ENCODE measurements at places on chromosomes 2 and 18.

DNA sequence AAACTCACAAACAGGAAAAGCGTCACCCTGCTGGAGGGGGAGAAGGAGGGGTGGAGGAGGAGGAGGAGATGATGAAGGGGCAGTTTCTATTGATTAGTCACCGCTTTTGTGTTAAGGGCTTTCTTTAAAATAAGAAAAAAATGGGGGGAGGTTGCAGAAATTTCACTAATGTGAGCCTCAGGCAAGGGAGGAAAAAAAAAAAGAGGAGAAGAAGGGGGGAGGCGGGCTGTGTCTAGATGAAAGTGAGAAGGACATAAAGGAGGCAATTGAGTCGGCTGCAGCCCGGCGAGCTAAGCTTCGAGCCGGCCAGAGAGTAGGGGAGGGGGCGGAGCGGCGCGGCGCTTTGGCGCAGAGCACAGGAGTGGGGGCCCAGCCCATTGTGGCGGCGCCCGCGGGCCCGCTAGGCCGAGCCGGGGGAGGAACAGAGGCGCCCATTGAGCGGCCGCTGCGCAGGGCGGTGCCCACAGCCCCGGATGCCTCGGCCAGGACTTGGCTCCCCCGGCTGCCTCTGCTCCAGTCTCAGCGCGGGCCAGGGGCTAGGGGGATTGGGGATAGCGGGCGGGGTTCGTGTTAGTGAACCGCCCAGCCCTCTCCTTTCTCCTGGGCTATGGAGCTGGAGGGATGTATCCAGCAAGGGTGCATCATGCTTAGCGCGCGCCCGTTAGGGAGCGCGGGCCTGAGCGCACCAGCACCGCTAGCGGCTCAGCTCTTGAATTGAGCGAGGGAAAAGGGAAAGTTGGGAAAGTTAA is 7.9 kb downstream of the PAX3 start:
- DNase-seq = peak; percentile 55

GRCh38 chr18:8176109-8176508 is 433.1 kb upstream of the RAB12 start:
- no peak for DNase-seq

DNA sequence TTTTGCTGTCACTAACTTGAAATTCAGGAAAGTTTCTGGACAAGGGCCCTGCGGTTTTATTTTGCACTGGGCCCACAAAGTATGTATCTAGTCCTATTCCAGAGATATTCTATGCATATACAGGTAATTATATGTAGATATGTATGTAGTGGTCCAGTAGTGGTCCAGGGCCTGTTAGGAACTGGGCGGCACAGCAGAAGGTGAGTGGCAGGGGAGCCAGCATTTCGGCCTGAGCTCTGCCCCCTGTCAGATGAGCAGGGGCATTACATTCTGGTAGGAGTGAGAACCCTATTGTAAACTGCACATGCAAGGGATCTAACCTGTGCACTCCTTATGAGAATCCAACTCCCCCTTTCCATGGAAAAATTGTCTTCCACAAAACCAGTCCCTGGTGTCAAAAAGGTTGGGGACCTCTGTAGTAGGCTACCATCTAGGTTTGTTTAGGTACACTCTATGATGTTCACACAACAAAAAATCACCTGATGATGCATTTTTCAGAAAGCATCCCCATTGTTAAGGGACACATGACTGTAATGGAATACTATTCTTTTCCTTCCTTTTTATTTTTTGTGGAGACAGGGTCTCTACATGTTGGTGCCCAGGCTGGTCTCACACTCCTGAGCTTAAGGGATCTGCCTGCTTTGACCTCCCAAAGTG is 2.8 kb upstream of the PPP4R3B start:
- DNase-seq = no peak

GRCh38 chr2:34096562-34097171 is 497.6 kb upstream of the FAM98A start:
- DNase-seq = peak; percentile 73

GRCh38 chr2:213098612-213099011 is 52.8 kb downstream of the IKZF2 start:
- DNase-seq = no peak

DNA sequence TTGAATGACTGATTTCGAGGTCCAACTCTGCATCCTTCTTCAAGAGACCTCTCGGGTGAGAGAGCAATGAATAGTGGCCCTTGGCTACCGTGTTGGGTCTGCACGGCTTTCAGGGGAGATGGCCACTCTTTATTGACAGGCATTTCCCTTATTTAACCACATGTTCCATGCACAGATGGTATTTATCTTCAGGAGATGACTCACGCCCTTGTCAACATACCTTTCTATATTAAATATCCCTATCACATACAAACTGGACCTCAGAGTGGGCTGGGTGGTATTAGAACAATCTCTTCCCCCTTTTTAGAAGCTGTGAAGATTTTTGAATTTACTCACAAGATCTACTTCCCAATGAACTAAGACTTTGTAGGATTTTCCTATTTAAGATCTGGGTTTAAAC is 109.6 kb upstream of the CDC42EP3 start:
- DNase-seq = peak; percentile 94

DNA sequence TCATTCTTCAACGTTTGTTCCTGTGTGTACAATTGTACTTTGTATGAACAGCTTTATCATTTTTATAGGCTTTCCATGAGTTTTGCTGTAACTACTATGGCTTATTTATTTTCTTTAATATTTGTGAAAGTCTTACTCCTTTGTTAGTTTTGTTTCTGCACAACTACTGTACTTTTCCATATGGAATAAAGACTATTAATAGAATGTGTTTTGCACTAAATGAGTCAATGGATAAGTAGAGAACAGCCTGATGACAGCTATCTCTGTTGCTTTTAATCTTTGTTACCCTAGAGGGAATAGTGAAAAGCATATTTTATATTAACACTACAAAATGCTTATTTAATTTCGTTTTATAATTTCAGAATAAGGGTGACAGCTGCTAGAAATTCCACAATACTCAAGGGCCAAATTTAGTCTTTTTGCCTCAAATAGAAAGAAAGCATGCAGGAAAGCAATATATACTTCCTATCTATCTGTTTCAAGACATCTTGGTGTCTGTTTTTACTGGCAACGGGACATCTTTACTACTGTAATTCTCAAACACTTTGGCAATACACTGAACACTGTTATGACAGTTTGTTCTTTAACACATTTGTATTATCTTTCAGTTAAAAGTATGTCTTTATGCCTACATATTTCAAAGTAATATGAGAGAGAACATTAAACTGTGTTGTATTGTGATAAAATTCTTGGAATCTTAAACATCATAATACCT is 53.9 kb downstream of the WDSUB1 start:
- no peak for DNase-seq

- DNase-seq = no peak
Measured at GRCh38 chr2:12127638-12128037, 381.2 kb downstream of the LPIN1 start.

DNA sequence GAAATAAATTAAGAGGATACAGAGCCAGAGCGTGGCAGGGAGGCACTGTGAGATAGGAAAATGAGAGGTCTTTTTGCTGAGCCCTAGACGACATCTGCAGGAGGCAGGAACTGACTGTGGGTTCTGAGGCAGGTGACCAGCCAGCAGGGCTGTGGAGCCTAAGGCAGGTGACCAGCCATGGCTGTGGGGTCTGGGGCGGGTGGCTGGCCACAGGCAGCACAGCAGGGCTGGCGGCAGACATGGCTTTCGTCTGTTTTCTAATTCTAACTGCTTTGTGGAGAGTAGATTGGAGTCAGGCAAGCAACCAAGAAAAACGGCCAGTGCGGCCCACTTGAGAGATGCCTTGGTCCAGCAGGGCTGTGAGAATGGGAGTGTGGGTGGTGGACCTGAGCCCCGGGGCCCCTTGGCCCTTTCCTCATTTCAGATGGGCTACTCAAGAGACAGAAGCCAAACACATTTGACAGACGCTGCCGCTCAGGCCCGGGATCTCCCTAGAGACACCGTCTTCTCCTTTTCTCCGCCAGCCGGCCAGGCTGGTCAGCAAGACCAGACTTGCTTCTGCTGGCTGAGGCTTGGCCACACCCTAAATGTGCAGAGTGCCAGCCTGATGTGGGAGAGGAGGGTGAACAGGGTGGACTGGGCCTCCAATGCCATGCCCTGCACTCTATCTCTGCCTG is 19.7 kb upstream of the GNAL start:
- no peak for DNase-seq

- DNase-seq = no peak
Measured at GRCh38 chr2:97067279-97068004, 27.2 kb downstream of the FAHD2B start.

DNA sequence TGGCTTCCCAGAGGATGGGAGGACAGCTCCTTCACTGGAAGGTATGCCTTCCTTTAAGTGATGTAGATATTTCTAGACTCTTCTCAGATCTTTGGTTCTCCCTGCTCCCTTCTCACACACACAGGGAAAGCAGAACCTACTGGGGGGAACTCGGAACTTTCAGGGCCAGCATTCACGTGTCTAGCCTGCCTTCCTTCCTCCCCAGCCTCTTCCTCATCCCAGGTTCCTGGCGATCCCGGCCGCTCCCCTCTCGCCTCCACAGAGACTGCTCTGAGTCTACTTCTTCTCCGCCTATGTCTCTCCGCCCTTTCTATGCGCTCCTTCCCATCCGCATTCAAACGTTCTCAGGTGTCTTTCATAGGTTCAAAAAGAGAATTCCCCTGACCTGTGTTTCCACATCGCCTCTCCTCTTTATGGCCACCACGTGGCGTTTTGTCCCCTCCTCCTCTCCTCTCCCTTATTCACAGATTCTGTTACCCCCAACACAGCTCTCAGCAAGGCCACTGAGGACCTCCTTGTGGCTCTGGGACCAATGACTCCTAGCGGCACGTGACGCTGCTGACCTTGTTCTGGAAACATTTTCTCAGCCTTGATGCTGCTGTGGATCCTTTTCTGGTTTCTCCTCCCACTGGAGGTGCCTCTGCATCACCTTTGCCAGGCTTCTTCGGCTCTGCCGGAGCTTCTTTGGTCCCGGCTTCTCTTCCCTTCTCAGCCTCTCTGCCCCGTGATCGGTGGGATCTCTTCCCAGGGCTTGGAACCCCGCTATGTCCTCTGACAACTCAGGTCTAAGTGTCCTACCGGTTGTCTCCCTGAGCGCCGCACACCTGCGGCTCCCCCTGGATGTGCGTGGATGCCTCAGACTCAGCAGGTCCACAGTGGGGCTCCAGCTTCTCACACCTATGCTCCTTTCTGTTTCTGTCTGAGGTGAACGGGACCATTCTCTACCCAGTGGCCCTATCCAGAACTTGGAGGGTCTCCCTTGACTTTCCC is 77.5 kb downstream of the VAPA start:
- DNase-seq = no peak

DNA sequence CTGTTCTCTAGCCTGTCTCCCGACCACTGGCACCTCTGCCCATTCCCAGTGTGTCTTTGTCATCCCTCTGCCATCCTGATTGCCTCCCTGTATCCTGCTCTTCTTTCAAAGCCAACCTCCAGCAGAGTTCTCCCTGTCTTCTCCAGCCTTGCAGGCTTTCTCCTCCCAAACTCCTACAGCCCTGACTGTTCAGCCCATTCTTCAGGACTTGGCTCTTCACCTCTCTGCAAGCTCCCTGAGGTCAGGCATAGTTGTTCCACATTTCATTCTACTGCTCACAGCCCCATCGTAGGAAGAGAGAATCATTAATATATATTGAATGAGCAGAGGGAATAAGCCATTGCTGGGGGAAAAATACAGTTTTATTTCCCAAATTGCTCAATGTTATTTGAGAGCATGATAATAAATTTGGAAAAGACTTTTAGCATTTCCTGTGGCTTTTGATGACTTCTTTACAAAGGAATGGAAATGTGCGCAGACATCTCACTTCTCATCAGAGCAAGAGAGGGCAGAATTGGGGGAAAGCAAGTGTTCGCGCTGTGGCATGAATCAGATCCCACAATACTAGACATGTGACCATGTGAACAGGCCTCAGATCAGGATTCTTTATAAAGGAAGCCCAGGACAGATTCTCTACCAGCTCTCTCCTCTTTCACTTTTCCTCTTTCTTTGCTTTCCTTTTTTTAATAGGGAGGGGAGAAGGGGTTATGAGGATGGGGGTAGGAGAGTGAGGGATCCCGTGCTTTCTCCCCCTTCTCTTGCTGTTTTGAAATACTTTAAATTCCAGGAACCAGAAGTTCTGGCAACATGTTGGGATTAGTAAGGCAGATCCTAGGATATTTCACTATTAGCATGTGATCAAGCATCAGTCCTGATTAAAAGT is 37.4 kb downstream of the EPAS1 start:
- peak; percentile 97 for DNase-seq

DNA sequence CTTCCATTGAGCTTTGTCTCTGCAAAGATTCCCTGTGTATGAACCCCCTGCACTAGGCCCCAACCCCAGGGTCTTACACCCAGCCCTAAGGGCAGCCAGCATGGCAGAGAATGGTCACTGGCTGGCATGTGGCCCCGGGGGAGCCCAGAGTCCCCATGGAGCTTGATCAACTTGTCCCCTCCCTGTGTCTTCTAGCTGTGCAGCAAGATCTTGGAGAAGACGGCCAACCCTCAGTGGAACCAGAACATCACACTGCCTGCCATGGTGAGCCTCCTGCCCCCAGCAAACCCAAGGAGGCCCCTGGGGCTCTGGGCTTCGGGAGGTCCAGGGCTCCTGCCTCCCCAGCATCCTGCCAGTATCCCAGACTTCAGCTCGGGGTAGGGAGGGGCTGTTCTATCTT is 81.5 kb downstream of the DYSF start:
- DNase-seq = no peak

- DNase-seq = no peak
Measured at GRCh38 chr2:221716426-221717303, 144.6 kb upstream of the EPHA4 start.

- DNase-seq = no peak
Measured at GRCh38 chr18:63180971-63181376, 138.6 kb downstream of the BCL2 start.

DNA sequence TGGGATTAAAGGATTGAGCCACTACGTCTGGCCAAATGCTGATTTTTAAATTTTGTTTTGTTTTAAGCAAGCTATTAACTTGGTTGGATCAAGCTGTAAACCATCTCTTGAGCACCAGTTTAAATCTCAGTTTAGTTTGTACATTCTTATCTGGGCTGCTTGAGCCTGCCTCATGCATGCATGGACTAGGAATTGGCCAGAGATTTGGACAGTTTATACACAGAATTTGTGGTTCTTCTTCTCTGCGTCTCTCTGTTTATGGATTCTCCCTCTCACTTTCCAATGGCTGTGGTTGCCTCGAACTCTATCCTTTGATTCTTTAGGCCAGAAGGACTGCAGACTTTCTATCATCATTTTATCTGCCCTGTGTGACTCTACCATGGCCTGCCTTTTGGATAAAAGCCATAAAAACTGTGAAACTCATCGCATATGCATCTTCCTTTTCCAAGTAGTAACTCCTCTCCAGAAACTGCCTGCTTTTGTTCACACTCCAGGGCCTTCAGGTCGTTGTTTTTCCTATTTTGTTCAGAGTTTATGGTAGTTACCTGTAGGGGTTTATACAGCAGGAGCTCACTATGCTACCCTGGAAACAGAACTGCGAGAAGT is 32.5 kb upstream of the PLB1 start:
- DNase-seq = no peak

DNA sequence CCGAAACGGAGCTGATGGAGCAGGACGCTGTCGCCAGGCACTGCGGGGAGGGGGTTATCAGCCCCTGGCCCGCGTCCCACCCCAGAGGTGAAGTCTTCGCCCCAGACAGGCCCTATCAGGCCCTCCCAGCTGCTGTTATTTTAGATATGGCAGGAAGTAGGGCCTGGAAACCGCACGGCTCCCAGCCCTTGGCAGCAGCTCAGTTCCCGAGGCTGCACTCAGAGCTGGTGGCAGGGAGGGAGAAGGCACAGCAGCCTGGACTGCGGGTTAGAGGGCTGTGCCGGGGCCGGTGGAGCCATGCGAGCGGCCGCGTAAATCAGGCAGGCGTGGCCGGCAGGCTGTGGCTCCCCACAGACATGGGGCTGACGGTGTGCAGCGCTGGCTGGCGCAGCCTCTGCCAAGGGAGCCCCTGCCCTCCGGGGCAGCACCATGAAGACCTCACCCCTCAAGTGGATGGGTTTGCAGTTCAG is 111.4 kb downstream of the NFATC1 start:
- DNase-seq = peak; percentile 73

All from fibroblast of upper back skin (primary cell).